ENCODE measurements at places on chromosomes 3 and 15. TPM values are rescaled to one million over a fixed set of nuclear protein-coding genes. Genes with fewer than 3 reads are reported as not detected.

DNA sequence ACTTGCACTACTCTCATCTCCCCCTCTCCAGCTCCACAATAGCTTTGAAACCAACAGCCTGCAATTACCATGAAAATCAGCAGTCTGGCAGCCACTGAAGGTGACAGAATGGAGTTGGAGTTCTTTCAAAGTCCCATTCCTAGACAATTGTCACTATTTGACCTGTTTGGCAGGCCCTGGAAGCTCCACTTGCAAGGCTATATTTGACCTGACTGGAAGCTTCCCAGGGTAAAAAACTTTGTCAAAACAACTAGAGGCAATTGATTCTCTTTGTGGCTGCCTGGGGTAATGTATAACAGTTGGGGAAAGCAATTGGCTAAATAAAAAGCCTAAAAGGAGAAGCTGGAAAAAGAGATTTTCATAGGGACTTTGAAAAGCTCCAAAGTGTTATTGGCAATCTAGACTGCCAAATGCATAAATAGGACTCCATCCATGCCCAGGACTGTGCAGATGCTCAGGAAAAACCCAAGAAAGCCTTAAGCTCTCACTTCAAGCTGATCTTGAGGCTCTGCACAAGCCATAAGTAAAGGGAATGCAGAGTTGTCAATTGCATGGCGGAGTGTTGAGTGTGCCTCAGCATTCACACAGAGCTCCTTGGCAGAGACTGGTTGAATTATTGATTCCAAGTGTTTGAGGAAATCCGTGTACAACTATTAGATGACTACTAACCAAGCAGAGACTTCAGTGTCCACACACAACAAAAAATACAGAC is 18.3 kb downstream of the GREM1 start:
- H3K4me1 ChIP-seq: no peaks in the 10 kb centered on the region
- H3K36me3 ChIP-seq: no peaks in the 10 kb centered on the region
- no peak for DNase-seq
- no peaks in the 10 kb centered on the region for H3K27me3 ChIP-seq

GRCh38 chr3:147297761-147298350 is 108.5 kb downstream of the ZIC4 start:
- H3K27ac ChIP-seq: no peak overlapping the region
- no peaks in the 10 kb centered on the region for H3K36me3 ChIP-seq
- H3K4me3 ChIP-seq: no peak overlapping the region
- no peaks in the 10 kb centered on the region for H3K27me3 ChIP-seq

GRCh38 chr3:154775821-154776548 is 304.1 kb upstream of the MME start:
- DNase-seq: no peak
- H3K36me3 ChIP-seq: no peaks in the 10 kb centered on the region
- no peaks in the 10 kb centered on the region for H3K4me1 ChIP-seq
- no peak overlapping the region for H3K4me3 ChIP-seq
- no peaks in the 10 kb centered on the region for H3K27me3 ChIP-seq

GRCh38 chr3:42300013-42300412 is 34.0 kb upstream of the CCK start:
- no peak overlapping the region for H3K27ac ChIP-seq
- no peak overlapping the region for H3K4me3 ChIP-seq
- H3K4me1 ChIP-seq: no peaks in the 10 kb centered on the region
- H3K36me3 ChIP-seq: no peaks in the 10 kb centered on the region

The GP5 gene
- 0.25 TPM for total RNA-seq

The FAM43A gene
- 4.0 TPM for total RNA-seq

The ITIH1 gene
- total RNA-seq: not detected

All from Caco-2 (cell line).